LNCaP clone FGC (cell line): ENCODE measurements at places on chromosomes 12 and 14.
A peak's percentile ranks its signal among the peaks of the same experiment; 100 is the strongest.

GRCh38 chr12:43480591-43480990, 71.4 kb downstream of the ADAMTS20 start:
- DNase-seq, result no peak

GRCh38 chr12:75579552-75579951, 68.1 kb upstream of the KRR1 start:
- DNase-seq, result no peak

DNA sequence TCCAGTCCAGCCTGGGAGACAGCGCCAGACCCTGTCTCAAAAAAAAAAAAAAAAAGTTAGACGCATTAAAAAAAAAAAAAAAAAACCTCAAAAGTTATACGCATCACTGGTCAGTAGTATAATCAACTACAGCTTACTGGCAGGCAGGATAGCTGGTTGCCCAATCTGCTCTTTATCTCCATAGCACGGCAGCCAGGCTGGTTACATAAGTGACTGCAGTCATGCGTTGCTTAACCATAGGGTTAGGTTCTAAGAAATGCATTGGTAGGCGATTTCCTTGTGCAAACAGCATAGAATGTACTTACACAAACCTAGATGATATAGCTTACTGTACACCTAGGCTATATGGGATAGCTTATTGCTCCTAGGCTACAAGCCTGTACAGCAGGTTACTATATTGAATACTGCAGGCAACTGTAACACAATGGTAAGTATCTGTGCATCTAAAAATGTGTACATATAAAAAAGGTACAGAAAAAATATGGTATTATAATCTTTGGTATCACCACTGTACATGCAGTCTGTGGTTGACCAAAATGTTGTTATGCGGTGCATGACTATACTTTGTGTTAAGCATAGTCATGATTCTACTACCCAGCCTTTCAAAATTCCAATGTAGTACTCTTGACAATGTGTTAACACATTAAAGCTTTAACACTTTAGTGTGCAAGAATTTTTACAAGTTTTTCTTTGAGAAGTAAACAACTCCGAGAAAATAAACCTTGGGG, 8.1 kb downstream of the L2HGDH start:
- peak; percentile 40 for DNase-seq

DNA sequence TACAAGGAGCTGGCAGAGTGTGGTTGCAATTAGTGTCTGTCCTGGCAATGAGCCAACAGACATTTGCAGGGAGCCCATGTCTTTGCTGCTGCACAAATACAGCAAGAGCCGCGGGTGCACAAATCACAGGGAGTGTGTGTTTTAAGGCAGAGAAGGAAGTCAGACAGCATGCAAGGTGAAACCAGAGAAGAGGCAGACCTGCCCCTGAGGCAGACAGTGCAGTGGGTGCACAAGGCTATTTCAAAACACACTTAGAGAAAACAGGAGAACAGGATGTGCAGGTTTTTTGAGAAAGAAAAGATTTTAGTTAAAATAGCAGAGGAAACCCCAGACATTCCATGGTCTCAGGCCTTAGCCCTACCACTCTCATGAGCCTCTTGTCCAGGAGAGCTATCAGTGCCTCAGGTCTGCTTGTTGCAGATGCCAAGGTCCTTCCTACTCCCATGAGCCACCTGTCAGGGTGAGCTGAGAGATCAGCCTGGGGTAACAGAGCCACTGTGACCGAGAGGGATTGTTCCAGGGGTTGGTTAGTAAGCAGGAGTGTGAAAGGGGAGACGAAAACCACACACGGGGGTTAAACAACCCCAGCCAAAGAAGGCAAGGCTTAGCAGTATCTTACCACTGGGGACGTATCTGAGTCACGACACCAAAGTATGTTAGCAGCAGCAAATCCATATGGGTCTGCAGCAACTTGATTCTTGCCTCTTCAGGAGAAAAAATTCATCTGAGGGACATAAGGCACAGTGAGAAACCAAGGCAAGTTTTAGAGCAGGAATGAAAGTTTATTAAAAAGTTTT, 78.1 kb downstream of the C14orf132 start:
- no peak for DNase-seq

DNA sequence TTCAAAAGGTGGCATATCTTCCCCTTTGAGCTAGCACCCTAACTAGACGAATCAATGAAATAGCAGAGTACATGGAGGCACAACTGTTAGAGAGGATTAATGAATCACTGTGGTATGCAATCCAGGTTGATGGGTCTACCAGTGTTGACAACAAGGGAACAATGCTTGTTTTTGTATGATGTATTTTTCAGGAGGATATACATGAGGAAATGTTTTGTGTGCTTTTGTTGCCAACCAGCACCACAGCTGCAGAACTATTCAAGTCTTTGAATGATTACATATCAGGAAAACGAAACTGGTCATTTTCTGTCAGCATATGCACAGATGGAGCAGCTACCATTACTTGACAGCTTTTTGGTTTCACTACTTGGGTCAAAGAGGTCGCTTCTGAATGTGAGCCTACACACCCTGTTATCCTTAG, 142.6 kb downstream of the GPHN start:
- DNase-seq, result no peak

DNA sequence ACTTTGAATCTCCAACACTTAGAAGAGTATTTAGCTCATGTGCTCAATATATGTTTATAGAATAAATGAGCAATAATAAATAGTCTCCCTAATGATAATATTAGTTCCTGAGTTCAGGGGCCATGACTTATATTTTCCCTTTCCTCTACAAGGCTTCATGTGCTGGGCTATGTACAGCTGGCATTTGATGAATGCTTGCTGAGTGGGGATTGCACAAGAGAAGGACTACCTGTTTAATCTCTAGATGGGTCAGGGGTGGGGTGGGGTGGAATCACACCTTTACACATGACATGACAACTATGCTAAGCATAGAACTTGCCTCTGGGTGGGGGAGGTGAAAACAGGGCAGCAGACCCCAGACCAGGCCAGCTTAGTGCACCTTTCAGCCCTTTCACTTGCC, 7.6 kb upstream of the ABHD12B start:
- DNase-seq, result no peak

DNA sequence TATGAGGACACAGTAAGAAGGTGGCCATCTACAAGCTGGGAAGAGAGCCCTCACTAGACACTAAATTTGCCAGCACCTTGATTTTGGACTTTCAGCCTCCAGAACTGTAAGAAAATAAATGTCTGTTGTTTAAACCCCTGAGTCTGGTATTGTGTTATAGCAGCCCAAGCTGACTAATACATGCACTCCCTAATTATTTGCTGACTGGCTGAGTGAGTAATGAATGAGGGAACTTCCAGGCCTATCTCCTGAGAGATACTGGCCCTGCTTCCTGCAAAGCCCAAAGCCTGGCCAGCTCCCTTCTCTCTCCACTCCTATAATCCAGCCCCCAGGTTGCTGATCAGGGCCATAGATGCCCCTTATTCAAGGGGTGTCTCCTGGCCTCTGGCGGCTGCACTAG, 120.0 kb upstream of the NOS1 start:
- DNase-seq, result no peak
